A172 (cell line): ENCODE measurements at places on chromosomes 11 and 22.

GRCh38 chr11:15544353-15544752 lies 429.6 kb downstream of the INSC start:
- DNase-seq: no peak

GRCh38 chr11:83159902-83160865 lies 3.3 kb downstream of the PCF11 start:
- no peak for DNase-seq

DNA sequence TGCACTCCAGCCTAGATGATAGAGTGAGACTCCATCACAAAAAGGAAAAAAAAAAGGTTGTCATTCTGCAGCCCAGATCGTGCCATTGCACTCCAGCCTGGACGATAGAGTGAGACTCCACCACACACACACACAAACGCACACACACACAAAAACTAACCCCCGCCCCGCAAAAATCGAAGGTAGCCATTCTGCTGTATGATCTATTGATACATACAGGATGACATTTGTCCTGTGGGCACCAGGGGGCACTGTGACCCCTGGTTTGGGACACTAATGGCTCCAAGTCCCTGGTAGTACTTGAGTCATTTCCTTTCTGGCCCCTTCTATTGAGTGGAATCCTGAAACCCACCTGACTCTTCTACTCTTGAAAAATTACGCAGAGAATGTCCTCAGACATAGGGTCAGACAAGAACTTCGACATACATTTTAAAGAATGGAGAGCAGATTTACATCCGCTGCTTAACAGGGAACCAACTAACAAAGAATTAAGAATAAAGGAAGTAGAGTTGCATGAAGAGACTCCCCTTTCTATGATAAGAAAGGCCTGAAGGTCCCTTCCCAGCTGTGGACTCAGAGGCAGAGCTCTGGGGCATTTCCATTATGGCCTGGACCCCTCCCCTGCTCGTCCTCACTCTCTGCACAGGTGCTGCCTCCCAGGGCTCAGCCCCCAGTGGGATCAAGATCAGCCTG lies 35.0 kb upstream of the PRAME start:
- peak; percentile 26 for DNase-seq

GRCh38 chr11:36090356-36091109 lies 146.7 kb downstream of the LDLRAD3 start:
- no peak for DNase-seq

DNA sequence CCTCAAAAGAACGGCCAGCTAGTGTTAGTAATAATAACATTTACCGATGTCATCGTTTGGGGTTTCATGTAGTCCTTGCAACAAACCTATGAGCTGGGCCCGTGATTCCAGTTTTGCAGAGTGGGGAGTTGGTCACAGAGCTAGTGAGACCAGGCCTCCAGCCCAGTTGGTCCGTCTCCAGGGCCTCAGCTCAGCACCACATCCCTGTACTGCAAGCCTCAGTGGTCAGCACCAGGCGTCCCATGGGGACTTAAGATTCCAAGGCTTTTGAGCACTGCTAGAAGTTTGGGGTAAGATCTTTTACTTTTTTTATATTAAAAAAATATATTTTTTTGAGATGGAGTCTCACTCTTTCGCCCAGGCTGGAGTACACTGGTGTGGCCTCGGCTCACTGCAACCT lies 1.1 kb upstream of the TSGA10IP start:
- no peak for DNase-seq

- DNase-seq: no peak
These were observed 46.1 kb upstream of the HSPA8 start for GRCh38 chr11:123107945-123108495.

DNA sequence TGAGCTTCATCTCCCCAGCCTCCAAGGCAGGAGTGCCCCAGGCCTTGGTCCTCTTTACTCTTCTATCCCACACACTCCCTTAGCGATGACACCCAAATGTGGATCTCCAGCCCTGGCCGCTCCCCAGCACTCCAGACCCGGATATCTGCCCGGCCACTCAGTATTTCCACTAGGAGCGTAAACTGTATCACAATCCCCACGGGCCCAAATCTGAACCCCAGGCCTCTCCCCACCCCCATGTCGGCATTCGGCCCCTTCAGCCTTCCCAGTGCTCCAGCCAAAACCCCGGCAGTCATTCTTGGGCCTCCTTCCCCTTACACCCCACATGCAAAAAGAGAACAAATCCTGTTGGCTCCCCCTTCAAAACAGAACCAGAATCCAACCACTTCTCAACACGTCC lies 20.8 kb downstream of the WNT11 start:
- no peak for DNase-seq

- DNase-seq: no peak
These were observed 365.3 kb upstream of the PDGFD start for GRCh38 chr11:104529213-104529612.

- no peak for DNase-seq
These were observed 10.4 kb downstream of the SEPTIN3 start for GRCh38 chr22:41979423-41980250.

- no peak for DNase-seq
These were observed 13.4 kb downstream of the TMEM184B start for GRCh38 chr22:38259370-38259769.

GRCh38 chr11:94031625-94032024 lies 10.5 kb downstream of the HEPHL1 start:
- DNase-seq: no peak

GRCh38 chr11:114244726-114245394 lies 51.3 kb upstream of the NNMT start:
- DNase-seq: no peak

GRCh38 chr22:27573280-27574001 lies 228.1 kb downstream of the MN1 start:
- DNase-seq: no peak

- DNase-seq: no peak
These were observed 486.4 kb upstream of the ISX start for GRCh38 chr22:34579519-34579918.

DNA sequence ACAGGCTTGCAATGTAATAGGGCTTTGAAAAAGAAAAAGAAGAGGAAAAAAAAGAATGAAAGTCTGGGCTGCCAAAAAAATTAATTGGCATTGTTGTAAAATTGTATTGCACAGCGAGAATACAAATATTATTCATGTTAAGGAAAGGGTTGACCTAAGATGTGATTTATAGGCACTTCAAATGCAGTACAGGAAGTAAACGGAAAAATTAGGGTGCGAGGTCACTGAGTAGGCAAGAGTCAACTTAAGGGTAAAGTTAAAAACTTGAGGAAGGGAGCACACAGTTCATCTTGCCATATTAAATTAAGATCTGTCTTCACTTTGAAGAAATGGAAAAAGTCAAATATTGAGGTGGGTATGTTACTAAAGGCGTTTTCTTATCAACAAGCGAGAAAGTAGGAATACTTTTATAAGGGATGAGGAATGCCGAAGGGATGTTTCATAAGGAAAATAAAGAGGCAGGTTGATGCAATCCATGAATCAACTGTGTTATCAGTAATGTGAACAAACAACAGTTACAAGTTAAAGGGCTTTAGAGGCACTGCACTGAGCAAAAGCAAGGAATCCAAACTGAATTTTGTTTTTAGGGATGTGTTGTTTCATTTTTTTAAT lies 123.0 kb downstream of the WT1 start:
- peak; percentile 75 for DNase-seq
